ENCODE measurements at places on chromosomes 2 and 18.

GRCh38 chr2:197238043-197238365, 72.6 kb downstream of the ANKRD44 start:
- DNase-seq, result no peak

DNA sequence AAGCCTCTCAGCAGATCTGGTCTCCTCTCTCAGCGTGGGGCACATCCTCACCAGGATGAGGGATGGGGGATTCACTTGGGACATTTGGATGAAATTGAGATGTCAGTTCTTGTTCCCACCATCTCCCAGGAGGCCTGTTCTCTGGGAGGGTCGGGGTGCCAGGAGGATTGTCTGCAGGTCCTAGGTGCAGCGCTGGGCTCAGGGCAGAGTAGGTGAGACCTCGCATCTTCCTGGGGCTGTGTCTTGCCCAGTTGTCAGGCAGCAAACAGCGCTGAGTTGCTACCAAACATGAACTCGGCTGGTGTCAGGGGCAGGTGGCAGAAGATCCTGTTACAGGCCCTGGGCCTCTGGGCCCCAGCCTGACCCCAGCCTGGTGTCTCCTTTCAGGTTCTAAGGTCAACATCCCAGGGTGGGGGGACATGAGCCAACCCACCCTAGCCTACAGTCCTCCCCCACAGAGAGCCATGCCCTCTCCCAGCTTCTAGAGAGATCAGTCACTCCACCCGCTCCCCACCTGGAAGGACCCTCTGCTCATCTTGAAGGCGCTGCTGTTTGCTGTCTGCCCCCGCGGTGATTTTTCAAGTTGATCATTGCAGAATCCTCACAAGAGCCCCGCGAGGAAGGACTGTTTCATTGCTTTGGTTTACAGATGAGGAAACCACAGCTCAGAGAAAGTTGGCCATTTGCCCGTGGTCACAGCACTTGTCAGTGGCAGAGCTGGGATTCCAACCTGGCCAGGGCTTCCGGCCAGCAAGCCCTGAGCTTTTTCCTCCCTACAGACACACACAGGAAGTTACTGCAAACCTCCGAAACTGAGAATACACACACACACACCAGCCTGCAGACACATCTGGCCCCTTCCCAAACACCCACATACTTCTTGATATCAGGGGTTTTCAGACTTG, 83.9 kb downstream of the STPG4 start:
- peak; percentile 62 for DNase-seq

GRCh38 chr2:157899125-157899839, 23.2 kb upstream of the ACVR1 start:
- no peak for DNase-seq

DNA sequence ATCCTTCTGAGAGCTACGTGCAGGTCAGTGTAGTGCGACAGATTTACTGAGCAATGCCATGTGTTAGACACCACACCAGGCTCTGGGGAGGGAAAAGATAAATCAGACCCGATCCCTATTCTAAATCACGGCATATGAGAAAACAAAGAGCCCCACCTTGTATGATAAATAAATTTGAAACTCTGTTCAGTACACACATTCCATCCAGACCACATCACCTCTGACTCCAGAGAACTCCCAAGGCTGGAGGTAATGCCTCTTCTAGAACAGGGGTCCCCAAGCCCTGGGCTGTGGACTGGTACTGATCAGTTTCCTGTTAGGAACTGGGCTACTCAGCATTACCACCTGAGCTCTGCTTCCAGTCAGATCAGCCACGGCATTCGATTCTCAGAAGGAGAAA, 77.3 kb downstream of the QPCT start:
- DNase-seq, result no peak

GRCh38 chr2:144215701-144216675, 303.9 kb downstream of the ZEB2 start:
- no peak for DNase-seq

DNA sequence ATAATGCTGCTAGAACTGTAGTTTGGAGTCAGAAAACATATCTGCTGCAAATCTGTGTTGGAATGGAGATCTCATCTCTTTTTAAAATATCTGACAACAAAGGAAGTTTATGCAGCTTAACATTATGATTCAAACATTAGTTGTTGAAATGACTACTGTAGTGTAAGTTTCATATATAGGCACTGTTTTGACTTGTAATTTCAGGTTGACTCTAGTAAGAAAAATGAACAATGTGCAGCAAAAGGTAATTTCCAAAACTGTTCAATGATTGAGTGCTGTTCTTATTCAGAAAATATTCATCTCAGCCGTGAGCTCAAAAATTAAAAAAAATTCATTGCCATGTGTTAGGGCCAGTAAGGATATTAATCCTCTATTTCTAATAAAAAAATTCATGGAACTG, 48.5 kb downstream of the CCDC138 start:
- no peak for DNase-seq

DNA sequence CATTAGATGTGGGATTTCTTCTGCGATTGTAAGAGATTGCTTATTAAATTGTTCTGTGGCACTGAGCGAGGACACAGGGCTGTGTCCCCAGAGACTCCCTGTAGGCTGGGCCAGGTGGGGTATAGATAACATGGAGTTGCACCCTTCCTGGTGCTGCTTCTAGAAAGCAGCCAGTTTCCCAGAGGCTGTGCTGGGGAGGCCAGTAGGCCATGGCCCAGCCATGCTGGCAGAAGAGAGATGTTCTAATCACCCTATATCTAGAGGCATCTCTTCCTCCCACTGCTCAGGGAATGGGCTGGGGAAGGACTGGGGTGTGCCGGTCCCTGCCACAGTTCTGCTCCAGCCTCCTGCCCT, 66.9 kb downstream of the HS1BP3 start:
- no peak for DNase-seq

DNA sequence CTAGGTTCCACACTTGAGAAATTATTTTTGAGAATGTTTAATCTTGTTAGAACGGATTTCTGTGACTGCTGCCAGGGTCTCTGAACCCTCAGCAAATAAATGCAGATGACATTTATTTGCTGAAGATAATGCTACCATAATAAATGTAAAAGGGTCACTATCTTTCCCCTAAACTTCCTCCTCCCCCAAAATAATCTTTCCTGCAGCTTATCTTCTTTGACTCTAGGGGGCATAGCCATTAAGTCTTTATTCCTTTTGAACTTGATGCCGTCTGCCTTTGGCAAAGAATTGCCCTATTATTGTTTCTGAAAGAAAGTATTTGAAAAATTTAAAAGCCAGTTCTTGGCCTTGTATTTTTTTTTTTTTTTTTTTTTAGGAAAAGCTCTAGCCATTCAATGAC, 63.6 kb upstream of the ACSL3 start:
- no peak for DNase-seq

DNA sequence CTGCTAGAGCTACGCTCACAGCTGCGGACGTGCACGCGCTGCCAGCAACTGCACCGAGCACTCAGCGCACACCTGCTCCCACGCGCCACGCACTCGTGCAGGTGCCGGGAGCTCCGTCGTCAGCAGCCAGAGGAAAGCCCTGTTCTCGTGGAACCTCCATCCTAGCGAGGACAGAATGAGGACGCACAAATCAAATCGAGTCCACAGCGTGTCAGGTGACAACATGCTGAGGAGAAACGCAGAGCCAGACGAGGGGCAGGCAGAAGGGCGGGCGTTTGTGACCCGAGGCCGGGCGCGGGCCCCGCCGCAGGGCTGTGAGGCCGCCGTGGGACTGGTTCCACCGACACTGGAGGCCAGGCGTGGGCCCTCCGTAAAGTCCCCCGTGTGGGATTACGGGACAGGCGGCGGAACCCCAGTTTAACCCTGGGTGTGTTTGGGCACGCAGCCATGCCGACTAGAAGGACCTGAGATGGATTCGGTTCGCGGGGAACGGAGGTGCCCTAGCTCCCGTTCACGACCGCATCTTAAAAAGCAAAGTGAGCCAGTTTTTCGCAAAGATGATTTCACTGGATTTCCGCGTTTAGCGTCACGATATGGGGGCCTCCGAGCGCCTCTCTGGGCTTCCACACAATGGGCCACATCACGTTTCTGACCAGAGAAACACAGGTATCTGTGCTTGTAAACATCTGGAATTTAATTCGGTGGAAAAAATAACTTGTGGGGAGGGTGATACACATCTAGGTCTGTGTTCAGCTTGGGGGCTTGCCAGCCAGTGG, 26.9 kb upstream of the ALKAL2 start:
- no peak for DNase-seq

DNA sequence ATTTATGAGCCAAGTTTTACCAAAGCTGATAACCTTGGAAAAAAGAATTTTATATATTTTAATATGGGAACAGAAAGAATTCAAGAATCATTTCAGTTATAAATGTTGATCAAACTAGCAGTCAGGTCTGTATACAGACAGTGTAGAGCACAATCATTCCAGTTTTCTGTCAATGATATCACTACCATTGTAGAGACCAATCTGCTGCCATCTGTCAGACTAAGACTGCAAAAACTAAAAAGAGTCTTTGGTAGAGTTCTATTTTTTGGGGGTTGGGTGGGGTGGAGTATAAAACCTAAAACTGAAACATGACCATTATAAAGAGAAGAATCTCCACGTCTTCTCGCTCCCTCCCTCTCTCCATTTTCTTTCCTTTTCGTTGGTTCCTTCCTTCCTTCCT, 204.7 kb upstream of the UBE2E3 start:
- no peak for DNase-seq

DNA sequence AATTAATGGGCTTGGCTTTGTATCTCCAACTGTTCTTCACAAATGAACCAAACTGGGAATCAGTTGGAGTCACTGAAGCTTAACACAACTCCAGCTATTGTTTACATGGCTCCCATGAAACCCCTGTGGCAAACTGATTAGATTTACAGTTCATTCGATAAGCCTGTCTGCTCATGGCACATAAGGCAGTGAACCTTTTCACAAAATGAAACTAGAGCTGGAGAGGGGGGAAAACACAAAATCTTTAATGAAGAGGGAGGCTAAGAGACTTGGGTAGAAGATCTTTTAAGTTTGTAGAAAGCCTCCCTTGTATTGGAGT, 11.6 kb upstream of the ITGA6 start:
- DNase-seq, result no peak

- peak; percentile 82 for DNase-seq
These were observed 135.4 kb upstream of the MGAT5 start for GRCh38 chr2:134118279-134119116.

DNA sequence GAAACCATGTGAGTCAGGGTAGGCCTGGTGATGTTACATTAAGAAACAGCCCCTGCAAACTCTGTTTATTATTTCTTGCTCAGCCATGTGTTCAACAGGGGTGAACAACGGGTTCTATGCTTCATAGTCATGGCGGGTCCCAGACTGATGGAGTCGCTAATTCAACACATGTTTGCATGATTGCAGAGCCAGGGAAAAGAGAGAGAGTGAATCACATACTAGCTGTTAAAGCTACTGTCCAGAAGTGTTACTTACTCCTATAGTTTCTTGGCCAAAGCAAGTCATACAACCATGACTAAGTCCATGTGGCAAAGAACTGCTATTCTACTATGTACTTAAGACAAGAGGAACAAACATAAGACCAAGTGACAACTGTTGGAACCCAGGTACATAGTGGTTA, 241.2 kb upstream of the SKOR2 start:
- DNase-seq, result no peak

DNA sequence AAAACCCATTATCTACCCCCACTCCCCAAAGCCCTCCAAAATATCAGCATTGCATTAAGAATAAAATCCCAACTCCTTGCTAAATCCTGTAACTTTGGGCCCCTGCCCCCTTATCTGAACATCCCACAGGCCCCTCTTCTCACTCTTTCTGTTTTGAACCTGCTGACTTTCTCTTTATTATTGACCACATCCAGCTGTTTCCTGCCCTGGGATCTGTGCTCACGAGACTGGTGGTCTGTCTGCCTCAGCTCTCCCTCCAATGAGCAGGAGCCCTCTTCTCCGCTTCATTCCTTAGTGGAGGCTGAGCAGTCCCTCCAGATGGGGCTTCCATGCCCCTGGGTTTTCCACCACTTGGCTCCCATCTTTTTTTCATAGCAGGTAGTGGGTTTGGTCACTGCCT, 116.9 kb downstream of the ACKR3 start:
- no peak for DNase-seq

DNA sequence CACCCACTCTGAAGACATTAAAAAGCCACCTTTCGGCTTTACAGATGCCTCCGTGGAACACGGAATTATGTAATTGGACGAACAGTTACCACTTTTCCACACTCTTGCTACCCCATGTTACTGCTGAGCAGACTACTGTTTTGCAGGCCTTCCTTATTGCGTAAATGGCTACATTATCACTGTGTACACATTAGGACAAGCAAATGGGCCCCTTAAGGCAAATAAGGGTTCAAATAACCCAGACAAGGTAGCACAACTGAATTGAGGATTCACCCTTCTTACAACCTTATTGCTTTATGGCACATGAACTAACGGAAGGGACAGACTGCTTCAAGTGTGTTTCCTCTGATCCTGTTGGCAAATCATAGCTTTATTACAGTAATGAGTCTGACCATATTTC, 832.2 kb upstream of the FANCL start:
- DNase-seq, result no peak

- no peak for DNase-seq
These were observed 61.7 kb downstream of the CERS6 start for GRCh38 chr2:168517816-168518215.

- DNase-seq, result no peak
These were observed 602 bp upstream of the VWC2L start for GRCh38 chr2:214410128-214410775.

GRCh38 chr2:15638720-15639119, 47.1 kb downstream of the DDX1 start:
- no peak for DNase-seq

DNA sequence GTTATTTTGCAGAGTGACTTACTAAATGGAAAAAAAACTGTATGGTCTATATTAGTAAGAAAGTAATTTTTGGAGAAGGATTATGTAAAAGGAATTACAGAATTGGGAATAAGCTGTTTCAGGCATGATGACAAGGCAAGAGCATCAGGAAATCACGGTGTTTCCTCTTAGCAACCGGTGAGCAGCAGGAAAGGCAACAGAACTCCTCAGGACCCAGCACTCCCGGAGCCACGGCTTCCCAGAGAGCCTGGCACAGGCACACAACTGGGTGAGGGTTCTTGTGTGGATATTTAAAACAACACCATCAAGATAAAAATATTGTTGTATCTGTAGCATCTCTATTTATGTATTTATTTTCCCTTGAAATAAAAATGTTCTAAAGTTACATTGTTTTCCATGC, 34.4 kb downstream of the CYP27C1 start:
- DNase-seq, result no peak

DNA sequence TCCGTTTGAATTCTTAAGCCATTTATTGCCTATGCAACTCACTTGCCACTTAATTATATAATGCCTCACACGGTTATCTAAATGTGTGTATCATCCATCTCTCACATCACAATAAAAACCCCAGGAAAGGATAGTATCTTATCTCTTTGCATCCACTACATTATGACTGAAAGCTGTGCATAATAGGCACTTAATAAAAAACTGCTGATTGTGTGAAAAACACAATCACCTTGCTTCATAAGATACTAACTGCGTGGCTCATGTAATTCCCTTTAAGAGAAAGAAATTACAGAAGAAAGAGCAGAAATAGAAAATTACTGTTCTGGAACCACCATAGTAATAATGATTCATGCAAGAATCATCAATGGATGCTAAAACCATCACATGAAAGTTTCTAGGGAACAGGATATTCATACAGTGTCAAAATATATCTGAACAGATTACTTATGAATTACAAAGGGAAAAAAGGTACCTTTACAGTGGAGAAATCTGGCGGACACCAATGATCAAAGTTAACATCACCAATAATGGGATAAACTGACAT, 29.3 kb downstream of the CUL3 start:
- DNase-seq, result no peak

GRCh38 chr2:212726403-212726802, 187.8 kb upstream of the ERBB4 start:
- DNase-seq, result no peak

GRCh38 chr2:41267929-41268659, 779.7 kb upstream of the PKDCC start:
- DNase-seq, result no peak

All from stimulated activated naive CD8-positive, alpha-beta T cell treated with anti-CD3 and anti-CD28 coated beads, Interleukin-15, Interleukin-2, amounts not matched to agents 100 U/mL and 50 U/mL, for 24 hours (primary cell).